ENCODE measurements at places on chromosomes 7 and 10. TPM values are rescaled to one million over a fixed set of nuclear protein-coding genes. Genes with fewer than 3 reads are reported as not detected.

Gene SRRM3
- total RNA-seq = 7.5 TPM

Gene ATP6V0A4
- total RNA-seq = 34.1 TPM

Gene NFKB2
- 20.1 TPM for total RNA-seq

Gene TRIP6
- 88.7 TPM for total RNA-seq

Gene SPDYE5
- not detected for total RNA-seq

Gene PAOX
- total RNA-seq = 17.0 TPM

Gene CREB5
- 15.0 TPM for total RNA-seq

Gene RASA4B
- 23.1 TPM for total RNA-seq

Gene CYP2E1
- 22.3 TPM for total RNA-seq
